AG04449 (cell line): ENCODE measurements at places on chromosomes 6 and 20.

- no peak for DNase-seq
Measured at GRCh38 chr6:149567945-149568585, 1.9 kb downstream of the GINM1 start.

DNA sequence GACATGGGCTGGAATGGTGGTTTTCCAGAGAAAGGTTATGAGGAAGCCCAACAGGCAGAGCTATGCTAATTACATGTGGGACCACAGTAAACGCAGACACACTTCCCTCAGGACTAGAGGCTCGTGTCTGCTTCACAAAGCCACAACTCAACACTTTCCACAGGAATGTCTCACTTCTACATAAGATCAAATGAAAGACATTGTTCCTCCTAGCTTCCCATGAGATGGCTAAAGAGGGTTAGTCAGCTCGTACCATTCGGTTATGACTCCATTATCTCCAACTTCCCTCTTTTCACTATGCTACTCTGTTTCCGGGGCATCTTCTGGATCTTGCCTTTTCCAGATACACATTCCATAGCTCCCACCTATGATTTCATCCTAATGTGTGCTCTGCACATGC is 29.1 kb upstream of the ZC3H12D start:
- DNase-seq: no peak

GRCh38 chr20:54633374-54634355 is 158.3 kb downstream of the DOK5 start:
- DNase-seq: no peak

GRCh38 chr6:39289490-39289889 is 24.7 kb downstream of the KCNK17 start:
- DNase-seq: no peak

DNA sequence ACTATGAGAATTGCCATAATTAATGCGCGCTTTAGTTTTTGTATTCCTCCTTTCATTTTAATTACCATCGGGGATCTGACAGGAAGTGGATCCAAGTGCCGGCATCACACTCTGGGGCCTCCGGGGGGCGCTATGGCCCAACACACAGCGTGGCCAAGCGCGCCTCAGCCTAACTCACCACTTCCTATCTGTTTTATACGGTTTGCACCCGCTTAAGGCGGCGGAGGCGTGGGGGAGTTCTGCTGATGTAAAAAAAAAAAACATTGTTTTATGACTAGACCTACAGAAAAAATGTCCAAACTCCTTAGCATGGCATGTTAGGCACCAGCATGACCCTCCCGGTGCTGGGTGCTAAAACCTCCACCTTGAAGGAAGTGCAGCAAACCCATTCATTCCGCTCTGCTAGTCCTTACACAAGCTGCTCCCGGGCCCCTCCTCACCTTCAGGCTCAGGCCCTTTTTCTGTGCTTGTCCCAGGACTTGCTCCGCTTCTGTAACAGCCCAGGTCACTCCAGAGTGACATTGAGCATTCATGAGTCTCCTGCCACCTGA is 4.5 kb upstream of the EBF4 start:
- peak; percentile 3 for DNase-seq

- no peak for DNase-seq
Measured at GRCh38 chr6:124467366-124467765, 494.9 kb upstream of the RNF217 start.

GRCh38 chr6:47230579-47230978 is 79.1 kb downstream of the TNFRSF21 start:
- DNase-seq: no peak

DNA sequence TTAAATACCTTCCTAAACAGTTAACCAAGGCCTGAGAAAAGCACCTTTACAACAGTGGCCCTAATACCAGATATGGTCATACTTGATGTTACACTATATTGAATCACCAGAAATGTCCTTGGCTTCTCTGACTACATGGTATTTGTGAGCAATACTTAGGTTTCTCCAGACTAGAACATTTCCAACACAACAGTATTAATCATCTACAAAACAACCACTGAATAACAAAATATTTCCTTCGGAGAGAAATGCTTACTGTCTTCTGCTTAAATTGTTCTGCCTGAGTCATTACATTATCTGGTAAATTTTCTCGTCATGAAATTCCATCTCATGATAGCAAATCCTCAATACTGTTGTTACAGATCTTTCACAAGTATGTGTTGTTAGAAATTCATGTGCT is 252.9 kb upstream of the RUNX2 start:
- DNase-seq: peak; percentile 94

GRCh38 chr20:37102571-37102970 is 6.8 kb upstream of the RBL1 start:
- no peak for DNase-seq

GRCh38 chr6:125959041-125959440 is 2.5 kb downstream of the HINT3 start:
- DNase-seq: no peak

- no peak for DNase-seq
Measured at GRCh38 chr20:40275738-40276137, 413.3 kb downstream of the MAFB start.

- no peak for DNase-seq
Measured at GRCh38 chr6:75171567-75171966, 34.3 kb downstream of the COL12A1 start.

- no peak for DNase-seq
Measured at GRCh38 chr6:98657764-98658163, 176.6 kb upstream of the POU3F2 start.

DNA sequence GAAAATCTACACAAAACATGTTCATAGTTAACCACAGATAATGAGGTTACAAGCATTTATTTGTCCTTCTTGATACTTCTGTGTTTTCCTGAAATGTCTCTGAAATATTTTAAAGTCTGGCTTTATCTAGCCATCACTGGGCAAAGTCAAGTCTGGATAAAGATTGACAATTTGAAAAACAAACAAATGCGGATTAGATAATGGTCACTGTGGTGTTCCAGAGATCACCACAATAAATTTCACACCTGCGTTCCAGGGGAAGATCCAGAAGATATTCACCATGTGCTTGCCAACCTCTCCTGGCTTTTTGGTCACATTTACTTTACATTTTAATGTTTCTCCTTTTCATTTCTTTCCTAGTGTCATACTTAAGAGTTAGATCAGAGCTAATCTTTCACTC is 109.7 kb upstream of the CCDC28A start:
- no peak for DNase-seq

- DNase-seq: no peak
Measured at GRCh38 chr6:81843302-81843701, 90.8 kb upstream of the TENT5A start.

DNA sequence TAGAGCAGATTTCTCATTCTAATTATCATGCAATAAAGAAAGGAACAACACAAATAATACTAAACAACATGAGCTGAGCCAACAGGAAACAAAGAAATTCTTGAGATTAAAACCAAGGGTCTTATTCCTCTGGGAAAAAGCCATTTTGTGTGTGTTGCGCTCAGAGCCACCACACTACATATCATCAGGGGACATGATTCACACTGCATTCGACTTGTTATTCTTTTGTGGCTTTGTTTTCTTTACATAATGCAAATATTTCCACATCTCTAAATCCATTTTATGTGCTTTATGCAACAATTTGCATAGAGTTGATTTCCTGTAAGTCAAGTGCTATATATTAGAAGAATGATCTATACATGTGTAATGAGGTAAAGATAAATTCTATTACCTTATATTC is 719.6 kb downstream of the TBC1D32 start:
- no peak for DNase-seq

DNA sequence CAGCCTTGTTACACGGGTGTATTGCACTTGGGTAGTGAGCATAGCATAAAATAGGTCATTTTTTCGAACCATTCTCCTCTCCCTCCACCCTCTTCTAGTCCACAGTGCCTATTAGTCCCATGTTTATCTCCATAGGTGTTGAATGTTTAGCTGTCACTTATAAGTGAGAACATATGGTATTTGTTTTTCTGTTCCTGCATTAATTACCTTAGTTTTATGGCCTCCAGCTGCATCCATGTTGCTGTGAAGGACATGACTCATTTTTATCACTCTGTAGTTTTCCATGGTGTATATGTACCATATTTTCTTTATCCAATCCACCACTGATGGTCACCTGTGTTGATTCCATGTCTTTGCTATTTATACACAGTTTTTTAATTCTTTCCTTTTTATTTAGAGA is 889.5 kb downstream of the EYS start:
- no peak for DNase-seq

- DNase-seq: no peak
Measured at GRCh38 chr6:120083186-120083585, 733.6 kb upstream of the MAN1A1 start.

- no peak for DNase-seq
Measured at GRCh38 chr6:46265373-46265772, 94.6 kb upstream of the ENPP5 start.

- no peak for DNase-seq
Measured at GRCh38 chr6:53630533-53631226, 34.9 kb downstream of the KLHL31 start.

DNA sequence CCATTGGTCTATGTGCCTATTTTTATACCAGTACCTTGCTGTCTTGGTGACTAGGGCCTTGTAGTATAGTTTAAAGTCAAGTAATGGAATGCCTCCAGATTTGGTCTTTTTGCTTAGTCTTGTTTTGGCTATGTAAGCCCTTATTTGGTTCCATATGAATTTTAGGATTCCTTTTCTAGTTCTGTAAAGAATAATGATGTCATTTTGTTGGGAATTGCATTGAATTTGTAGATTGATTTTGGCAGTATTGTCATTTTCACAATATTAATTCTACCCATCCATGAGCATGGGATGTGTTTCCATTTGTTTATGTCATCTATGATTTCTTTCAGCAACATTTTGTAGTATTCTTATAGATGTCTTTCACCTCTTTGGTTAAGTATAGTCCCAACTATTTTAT is 96.4 kb upstream of the PAK5 start:
- no peak for DNase-seq

- no peak for DNase-seq
Measured at GRCh38 chr20:32635764-32636163, 38.0 kb downstream of the C20orf203 start.
